ENCODE measurements at places on chromosomes 5 and 9.

- DNase-seq, result no peak
Measured at GRCh38 chr5:158988987-158989730, 110.6 kb downstream of the EBF1 start.

DNA sequence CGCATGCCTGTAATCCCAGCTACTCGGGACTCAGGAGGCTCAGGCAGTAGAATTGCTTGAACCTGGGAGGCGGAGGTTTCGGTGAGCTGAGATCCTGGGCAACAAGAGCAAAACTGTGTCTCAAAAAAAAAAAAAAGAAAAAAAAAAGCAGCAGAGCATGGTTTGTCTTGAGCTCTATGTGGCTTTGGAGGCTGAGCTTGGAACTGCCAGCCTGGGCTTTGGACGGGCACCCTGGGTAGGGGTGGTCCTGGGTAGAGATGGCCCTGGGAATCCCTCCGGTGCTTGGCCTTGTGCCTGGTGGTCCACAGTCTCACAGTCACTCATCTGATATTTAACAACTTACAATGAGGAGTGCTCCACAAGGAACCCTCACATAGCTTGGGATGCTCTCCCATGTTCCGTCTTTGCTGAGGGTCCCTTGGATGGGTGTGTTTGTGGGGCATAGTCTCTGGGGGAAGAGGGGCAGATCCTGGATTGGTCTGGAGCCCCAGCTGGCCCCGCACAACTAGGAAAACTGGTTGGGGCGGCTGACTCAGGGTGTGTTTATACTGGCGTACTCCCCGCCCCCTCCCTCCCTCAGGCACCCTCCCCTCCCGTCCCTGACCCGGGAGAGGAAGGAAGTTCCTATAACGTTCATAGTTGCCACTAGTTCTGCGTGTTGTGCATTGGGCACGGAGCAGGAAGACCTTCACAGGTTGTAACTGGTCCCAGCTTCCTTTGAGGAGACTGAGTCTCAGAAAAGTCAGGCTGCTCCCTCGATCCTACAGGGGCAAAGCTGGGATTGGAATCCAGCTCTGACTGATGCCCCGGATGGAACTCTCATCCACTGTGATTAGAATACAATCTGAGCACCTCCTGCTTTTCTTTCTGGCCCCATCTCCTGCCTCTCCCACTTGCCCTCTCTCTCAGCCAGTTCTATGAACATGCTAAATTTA is 11.2 kb downstream of the IER5L start:
- no peak for DNase-seq

- no peak for DNase-seq
Measured at GRCh38 chr5:147359581-147359980, 124.8 kb downstream of the STK32A start.

GRCh38 chr9:133378408-133378962 is 2.3 kb downstream of the STKLD1 start:
- no peak for DNase-seq

GRCh38 chr5:89968958-89969381 is 440.6 kb downstream of the CETN3 start:
- DNase-seq, result no peak

GRCh38 chr5:139725073-139725830 is 70.4 kb upstream of the PSD2 start:
- no peak for DNase-seq

GRCh38 chr9:91481972-91482371 is 58.3 kb upstream of the NFIL3 start:
- no peak for DNase-seq

GRCh38 chr5:154189256-154189818 is 1.2 kb upstream of the GALNT10 start:
- no peak for DNase-seq

GRCh38 chr9:3909966-3910650 is 384.3 kb upstream of the RFX3 start:
- no peak for DNase-seq

GRCh38 chr9:37036371-37036775 is 2.3 kb upstream of the PAX5 start:
- DNase-seq, result no peak

- DNase-seq, result no peak
Measured at GRCh38 chr5:94094793-94095441, 353.5 kb upstream of the POU5F2 start.

GRCh38 chr5:81208904-81209303 is 24.2 kb upstream of the CKMT2 start:
- DNase-seq, result no peak

DNA sequence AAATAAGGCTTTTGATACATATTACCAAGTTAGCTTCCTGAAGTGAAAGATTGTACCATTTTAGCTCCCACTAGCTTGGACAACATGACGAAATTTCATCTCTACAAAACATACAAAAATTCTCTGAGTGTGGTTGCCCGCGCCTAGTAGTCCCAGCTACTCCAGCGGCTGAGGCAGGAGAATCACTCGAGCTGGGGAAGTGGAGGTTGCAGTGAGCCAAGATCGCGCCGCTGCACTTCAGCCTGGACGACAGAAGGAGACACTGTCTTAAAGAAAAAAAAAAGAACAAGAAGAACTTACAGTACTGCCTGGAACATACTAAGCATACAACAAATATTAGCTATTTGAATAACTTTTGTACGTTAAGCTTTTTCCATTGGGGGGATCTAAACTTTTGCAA is 29.7 kb upstream of the NRG2 start:
- no peak for DNase-seq

- no peak for DNase-seq
Measured at GRCh38 chr5:147971472-147971871, 65.1 kb upstream of the C5orf46 start.

- no peak for DNase-seq
Measured at GRCh38 chr9:137149942-137150616, 11.1 kb downstream of the GRIN1 start.

GRCh38 chr9:32939576-32939975 is 61.9 kb downstream of the APTX start:
- no peak for DNase-seq

DNA sequence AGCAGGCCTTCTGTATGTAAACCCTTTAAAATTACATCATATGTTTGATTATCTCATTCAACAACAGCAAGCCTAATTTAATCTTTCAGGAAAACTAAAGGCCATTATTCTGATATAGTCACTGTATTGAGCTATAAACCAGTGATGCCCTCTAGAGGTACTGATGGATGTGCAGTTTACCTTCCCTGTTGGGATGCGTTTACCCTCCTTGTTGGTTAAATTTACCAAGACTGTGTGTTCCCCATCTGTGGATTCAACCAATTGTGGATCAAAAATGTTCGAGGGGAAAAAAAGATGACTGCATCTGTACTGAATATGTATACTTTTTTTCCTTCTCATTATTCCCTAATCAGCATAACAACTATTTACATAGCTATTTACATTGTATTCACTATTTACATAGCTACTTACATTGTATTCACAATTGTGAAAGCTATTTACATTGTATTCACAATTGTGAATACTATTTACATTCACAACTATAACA is 3.7 kb upstream of the BAAT start:
- DNase-seq, result no peak

DNA sequence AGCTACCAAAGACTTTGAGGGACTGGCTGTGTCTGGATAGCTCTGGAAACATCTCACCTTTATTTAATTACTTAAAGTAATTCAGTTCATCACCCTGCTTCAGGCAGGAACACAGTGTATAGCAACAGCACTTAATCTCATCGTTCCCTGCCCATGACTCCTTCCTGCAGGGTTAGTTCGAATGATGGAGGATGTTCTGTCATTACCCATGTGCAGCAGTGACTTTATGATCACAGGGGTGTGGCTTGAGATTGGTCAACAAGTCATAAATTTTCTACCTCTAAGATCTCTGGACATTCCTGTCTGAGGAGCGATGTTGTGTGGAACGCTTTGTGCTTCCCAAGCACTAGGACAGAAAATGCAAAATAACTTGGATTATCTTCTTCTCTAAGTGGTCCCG is 37.1 kb upstream of the PRUNE2 start:
- DNase-seq, result no peak

DNA sequence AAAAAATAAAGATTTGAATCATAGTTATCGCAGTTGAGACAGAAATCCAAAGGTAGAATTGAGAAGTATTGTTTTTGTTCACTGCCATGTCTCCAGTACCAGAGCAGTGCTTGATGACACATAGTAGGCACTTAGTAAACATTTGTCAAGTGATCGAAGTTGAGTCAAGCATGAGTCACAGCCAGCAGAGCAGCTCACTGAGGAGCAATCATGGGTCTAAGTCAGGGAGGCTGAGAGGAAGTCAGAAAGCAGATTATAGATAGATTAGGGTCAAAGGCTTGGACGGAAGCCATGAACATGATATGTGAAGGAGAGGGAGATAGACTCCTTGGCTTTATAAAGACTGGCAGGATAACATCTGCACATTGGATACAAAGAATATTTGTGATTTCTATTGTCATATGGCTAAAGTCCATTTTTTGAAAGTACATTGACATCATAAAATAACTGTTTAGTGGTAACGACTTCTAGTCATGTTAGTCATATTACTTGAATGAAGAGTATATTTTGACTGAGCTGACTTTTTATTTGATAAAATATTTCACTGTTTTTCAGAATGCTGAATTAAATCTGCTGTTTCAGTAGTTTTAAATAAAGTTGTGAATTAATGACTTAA is 168.5 kb downstream of the RAB3C start:
- DNase-seq, result no peak

GRCh38 chr5:171750311-171750788 is 35.3 kb upstream of the SMIM23 start:
- no peak for DNase-seq

- no peak for DNase-seq
Measured at GRCh38 chr5:126358525-126358924, 64.7 kb upstream of the GRAMD2B start.

GRCh38 chr5:37844009-37844408 is 4.2 kb upstream of the GDNF start:
- no peak for DNase-seq

DNA sequence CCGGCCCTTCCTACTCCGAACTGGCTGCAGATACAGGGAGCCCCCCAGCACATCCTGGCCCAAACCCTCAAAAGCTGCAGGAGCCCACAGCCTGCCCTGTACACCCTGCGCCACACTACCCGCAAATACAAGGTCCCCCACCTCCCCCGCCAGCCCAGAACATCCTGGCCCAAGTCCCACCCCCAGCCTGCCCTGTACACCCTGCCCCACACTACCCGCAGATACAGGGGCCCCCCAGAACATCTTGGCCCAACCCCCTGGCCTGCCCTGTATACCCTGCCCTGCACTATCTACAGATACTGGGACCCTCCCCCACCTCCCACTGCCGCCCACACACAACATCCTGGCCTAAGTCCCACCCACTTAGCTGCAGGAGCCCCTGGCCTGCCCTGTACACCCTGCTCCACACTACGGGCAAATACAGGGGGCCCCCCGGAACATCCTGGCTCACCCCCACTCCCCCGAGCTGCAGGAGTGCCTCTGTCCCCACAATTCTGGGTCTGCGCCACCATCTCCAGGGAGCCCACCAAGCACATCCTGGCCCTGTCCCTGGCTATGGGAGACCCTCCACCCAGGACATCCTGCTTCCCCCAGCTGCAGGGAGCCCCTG is 8.3 kb downstream of the LPCAT1 start:
- DNase-seq, result no peak

GRCh38 chr5:54457094-54457862 is 1.8 kb downstream of the HSPB3 start:
- DNase-seq, result no peak

GRCh38 chr5:149213264-149213880 is 58.3 kb upstream of the AFAP1L1 start:
- no peak for DNase-seq

- DNase-seq, result no peak
Measured at GRCh38 chr5:74262544-74263207, 377.9 kb downstream of the ENC1 start.

GRCh38 chr9:90658181-90658580 is 15.6 kb upstream of the DIRAS2 start:
- DNase-seq, result no peak

DNA sequence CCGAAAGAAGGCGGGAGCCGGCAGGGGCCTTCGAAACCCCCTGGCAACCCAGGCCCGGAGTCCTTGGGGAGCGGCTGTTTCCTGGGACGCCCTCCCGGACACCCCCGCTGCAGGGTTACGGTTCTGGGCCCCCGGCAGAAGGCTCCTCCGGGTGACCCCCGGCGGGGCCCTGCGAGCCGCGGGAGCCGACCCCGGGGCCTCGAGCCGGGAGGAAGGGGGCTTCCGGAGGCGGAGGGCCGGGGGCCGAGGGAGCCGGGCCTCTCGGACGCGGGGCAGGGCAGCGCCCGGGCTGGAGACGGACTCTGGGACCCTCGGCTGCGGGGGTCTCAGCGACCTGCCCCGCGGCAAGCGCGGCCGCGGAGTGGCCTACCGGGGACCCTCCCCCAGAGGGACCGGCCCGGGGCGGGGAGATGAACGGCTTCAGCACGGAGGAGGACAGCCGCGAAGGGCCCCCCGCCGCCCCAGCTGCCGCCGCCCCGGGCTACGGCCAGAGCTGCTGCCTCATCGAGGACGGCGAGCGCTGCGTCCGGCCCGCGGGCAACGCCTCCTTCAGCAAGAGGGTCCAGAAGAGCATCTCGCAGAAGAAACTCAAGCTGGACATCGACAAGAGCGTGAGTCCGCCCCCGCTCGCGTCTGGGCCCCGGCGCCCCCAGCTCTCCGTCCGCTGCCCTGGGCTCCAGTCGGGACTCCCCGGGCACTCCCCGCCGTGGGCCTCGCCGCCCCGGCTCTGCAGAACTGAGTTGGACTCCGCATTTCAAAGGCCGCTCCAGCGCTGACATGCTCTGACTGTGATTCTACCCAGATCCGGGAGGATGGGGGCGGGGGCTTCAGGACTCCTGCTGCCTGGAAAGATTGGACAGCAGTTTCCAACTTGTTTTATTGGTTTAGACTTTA is 645 bp downstream of the SAP30L start:
- peak; percentile 23 for DNase-seq

DNA sequence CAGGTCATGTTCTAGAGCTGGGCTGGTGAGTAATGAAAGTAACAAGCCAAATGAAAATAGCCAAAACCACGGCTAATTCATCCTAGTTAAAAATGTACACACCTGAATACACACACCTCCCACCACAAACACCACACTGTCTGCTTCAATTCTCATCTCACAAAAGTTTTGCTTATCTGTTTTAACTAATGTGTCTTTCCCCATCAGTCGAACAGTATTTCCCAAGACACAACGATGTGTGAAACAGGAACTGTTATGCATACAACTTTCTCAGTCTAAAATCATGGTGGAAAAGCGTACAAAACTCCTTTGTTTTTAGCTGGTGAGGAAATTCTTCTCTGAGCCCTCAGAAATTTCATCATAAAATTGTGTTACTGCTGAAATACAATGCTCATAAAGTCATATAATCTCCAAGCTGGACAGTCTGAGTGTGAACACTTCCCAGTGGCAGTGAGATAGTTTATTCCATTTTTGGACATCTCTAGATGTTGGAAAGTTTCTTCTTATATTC is 242.4 kb downstream of the EFNA5 start:
- DNase-seq, result no peak

Measured in activated effector memory CD4-positive, alpha-beta T cell treated with Interleukin-2 at 50 U/mL for 16 hours (primary cell).